ENCODE measurements at places on chromosomes 5 and 9.

- no peak for DNase-seq
These were observed 11.8 kb upstream of the ZDHHC11 start for GRCh38 chr5:862367-863243.

DNA sequence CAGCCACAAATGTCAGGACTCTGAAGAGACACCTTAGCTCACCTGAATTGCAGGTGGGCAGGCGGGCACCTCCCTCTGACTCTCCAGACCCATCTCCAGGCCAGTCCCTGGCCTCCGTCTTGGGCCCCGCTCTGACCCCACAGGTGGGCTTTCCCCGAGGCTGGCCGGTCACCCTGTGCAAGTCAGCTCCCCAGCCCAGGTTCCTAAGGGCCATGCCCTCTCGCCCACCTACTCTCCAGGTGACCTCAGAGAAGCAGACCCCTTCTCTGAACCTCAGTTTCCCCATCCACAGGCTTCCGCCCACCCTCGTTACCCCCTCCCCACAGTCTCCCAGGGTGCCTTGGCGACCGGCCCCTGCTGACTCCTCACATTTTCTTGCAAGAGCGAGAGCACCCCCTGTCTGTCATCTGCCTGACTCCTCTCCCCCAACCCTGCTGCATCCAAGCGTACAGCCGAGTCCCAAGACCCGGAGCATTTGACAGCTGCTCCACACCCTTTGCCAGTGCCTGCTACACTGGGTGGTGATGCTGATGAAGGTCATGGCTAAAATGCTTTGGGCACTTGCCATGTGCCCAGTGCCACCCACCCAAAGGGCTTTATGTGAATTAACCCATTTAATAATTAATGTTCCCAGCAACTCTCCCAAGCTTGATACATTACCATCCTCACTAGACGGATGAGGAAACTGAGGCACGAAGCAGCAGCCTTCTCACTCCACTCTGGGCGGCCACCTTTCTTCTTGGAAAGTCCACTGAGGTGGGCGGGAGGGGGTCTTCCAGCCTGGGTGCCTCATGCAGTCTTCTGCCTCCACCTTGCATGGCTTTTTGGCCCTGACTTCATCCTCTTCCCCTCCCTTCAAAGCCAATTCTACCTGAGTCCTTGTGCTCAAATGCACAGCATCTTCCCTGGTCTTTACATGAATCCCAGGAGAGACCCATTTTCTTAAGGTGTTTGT, 51.1 kb upstream of the ORM1 start:
- DNase-seq: no peak

- DNase-seq: no peak
These were observed 359.1 kb upstream of the ADAMTSL1 start for GRCh38 chr9:18114559-18115475.

GRCh38 chr9:8384091-8384490, 584.5 kb upstream of the DMAC1 start:
- no peak for DNase-seq

GRCh38 chr9:86529496-86530275, 175.5 kb upstream of the TUT7 start:
- no peak for DNase-seq

- DNase-seq: no peak
These were observed 41.2 kb downstream of the FREM1 start for GRCh38 chr9:14868772-14869583.

GRCh38 chr5:55232985-55233928, at the start of gene CCNO:
CCNO (minus strand) TSS chr5:55233608; CDS start chr5:55233523, 85 bp downstream.
- DNase-seq: no peak
